ENCODE measurements at places on chromosomes 6 and 20.

- no peak for DNase-seq
These were observed 1.3 kb downstream of the MAN1A1 start for GRCh38 chr6:119348096-119348747.

DNA sequence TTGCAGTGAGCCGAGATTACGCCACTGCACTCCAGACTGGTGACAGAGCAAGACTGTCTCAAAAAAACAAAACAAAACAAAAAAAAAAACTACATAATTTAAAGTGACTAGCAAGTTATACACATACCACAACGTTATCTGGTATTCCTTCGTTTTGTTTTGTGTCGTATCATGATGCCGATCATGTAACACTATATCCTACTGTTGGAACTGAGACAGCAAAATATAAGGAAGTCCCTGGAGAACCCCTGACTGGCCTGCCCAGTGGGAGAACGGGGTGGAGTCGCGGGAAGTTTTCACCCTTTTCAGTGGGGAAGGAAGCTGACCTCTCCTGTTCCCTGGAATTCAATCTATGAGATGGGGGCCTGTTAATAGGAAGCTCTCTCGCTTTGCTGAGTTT is 15.1 kb downstream of the SOX4 start:
- DNase-seq, result no peak

GRCh38 chr6:163764565-163764964 is 350.0 kb downstream of the QKI start:
- DNase-seq, result peak; percentile 23

DNA sequence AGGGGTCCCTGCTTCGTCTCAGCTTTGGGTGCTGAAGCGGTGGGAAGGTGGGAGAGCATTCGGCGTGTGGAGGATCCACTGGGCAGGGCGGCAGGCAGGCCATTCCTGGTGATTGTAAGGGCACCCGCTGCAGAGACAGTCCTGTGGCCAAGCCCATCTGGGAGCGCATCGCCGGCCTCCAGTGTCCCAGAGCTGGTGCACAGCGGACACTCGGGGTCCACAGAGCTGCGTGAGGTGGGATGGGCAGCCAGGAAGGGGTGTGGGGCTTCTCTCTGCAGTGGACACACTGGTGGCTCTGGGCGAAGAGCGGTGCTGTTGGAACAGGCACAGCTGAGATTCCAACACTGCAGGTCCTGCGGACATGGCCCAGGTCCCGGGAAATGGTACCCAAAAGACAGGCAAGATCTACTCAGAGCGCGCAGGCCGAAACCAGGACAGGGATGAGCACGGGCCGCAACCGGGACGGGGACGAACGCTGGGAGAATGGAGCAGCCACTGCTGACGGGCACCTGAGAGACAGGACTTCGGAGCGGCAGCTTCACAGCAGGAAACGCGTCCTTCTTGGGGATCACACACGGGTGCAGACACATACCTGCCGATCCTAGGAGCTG is 188.2 kb downstream of the ERMARD start:
- no peak for DNase-seq

GRCh38 chr20:57329608-57330221 is at the start of gene SPO11:
Gene SPO11, plus strand, starts transcription at chr20:57329803. Its CDS starts 65 bp downstream, at chr20:57329868.
- no peak for DNase-seq

GRCh38 chr6:137489046-137490005 is 4.9 kb downstream of the OLIG3 start:
- no peak for DNase-seq

DNA sequence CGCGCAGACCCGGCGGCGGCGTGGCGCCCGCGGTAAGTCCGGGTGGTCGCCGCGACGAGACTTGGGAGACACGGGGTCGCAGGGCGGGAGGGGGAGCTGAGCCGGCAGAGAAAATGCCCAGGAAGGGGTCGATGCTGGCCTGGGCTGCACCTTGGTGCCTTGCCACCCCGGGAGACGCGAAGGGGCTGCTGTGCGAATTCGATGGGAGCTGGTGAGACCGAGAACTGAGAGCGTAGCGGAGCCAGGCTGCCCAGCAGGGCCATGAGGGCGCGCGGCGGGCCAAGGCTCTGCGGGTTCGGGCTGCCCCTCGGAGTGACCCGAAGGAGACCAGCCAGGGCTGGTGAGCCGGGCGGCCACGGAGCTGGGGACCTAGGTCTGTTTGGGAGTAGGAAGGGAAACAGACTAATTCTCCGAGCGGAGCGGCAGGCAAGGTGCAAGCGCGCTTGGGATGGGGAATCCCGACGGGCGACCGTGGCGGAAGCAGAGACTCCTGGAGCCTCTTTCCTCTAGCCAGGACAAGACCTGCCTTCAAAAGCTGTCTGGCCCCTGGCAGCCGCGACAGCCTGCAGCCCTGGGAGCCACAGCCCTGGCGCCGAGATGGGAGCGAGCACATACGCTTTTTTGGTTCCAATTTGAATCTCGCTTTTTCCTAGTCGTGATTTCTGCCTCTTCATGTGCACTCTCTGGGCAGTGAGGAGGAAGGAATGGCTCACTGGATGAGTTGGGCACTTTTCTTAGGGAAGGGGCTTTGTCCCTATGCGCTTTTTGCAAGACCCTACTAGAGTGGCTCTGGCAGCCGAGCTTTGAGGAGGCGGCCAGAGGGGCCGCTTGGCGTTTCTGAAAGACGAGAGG is 691 bp downstream of the SYNDIG1 start:
- DNase-seq, result no peak

DNA sequence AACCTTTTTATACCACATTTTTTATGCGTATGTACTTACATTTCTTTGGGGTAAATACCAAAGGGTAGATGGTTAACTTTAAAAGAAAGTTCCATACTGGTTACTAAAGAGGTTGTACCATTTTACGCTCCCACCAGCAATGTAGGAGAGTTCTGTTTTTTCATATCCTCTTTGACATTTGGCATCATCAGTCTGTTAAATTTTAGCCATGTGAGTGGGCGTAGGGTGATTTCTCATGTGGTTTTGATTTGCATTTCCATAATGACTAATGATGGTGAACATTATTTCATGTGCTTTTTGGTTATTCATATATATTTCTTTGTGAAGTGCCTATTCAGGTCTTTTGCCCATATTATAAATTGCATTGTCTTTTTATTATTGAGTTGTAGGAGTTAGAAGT is 194.2 kb downstream of the PRL start:
- no peak for DNase-seq

DNA sequence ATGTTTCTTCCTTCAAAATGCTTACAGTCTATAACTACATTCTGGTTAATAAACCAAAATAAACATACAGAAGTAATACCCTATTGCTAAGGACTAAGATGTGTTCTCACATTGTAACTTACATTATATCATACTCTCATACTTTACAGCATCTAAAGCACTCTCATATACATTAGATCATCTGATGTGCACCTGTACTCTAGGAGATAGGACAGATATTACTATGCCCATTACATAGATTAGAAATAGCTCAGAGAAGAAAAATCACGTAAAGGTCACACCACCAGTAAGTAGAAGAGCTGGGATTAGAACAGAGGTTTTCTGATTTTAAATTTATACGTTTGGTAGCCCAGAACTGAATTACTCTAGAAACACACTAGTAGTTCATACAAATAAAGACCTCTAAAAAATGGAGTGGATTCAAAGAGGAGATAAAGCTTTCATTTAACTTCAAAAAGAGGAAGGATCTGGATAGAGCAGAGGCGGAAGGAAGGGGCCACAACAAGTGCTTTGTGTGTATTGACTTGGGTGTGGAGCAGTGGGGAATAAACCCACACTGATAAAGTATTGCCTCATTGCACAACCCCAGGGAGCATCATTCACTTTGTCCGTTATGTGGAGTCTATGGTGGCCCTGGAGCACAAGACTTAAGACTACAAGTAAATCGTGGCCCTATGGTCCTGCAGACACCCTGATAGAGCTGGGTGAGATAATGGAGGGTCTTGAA is 30.9 kb downstream of the SLC2A12 start:
- no peak for DNase-seq

- DNase-seq, result no peak
These were observed 44.1 kb downstream of the NKX2-4 start for GRCh38 chr20:21353236-21353635.

DNA sequence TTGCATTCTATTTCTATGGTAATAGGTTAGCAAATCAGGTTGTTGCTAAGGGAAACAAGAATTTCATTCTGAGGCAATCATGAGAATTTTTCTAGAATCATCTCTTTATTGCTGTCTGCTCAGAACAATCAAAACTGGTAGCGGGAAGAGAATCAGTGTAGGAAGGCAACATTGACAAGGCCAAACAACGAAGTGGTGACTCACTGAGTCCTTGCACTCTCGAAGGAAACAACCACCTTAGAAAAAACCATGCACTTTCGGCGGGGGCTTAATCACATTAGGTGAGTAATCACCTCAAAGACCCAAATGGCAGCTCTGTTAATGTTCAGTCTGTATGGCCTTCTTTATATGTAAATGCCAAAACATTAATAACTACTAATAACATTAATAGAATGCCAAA is 78.8 kb upstream of the MAP7 start:
- DNase-seq, result no peak
